ENCODE measurements at places on chromosomes 4 and X. TPM values are rescaled to one million over a fixed set of nuclear protein-coding genes. Genes with fewer than 3 reads are reported as not detected.
A peak's percentile ranks its signal among the peaks of the same experiment; 100 is the strongest.

DNA sequence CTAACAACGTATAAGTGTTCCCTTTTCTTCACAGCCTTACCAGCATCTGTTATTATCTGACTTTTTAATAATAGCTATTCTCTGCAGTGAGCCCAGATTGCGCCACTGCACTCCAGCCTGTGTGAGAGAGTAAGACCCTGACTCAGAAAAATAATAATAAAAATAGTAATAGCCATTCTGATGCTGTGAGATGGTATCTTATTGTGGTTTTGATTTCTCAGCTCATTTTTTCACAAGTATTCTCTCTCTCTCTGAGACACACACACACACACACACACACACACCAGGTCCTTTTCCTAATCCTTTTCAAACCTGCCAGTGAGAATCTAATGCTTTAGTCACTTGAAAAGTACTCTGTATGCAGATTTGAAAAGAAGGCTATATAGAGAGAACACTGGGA, 89.8 kb downstream of the CHIC2 start:
- no peak for DNase-seq

- DNase-seq: peak; percentile 83
Observed at GRCh38 chrX:39577985-39578869, 519.5 kb downstream of the BCOR start.

GRCh38 chr4:158254292-158254691, 44.0 kb downstream of the TMEM144 start:
- no peak for DNase-seq

- DNase-seq: no peak
Observed at GRCh38 chr4:140125374-140125773, 28.6 kb downstream of the MAML3 start.

- DNase-seq: no peak
Observed at GRCh38 chr4:181289198-181289597, 954.0 kb upstream of the TENM3 start.

DNA sequence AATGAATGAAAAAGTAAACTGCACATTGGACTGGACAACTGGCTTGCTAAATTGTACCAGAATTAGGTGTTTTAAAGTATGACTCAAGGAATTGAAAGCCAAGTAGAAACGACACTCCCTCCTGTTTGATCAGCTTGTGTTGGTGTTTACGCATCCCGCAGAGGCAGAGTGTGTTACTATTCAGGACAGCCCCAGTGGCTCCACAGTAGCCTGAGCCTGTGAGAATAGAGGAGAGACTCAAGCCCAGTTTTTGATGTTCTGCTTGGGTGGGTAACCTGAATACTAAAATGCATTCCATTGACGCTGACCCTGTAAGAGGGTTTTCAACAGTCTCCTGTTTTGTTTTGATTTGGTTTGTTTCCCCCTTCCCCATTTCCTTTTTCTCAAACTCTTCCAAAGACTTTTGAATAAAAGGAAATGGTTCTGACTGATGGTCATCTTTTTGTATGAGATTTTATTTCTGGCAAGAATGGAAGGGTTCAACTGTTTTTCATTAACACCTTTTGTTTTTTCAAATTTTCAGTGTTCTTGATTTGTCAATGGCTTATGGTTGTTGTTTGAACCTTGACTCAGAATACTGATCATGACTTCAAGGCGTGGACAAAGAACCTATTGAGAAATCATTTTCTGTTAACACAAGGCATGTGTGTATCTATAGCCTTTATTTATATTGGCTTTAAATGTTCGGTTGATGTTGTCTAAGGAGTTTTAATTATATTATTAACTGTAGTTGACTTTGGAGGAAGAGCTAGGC, 10.2 kb downstream of the ADGRL3 start:
- no peak for DNase-seq

DNA sequence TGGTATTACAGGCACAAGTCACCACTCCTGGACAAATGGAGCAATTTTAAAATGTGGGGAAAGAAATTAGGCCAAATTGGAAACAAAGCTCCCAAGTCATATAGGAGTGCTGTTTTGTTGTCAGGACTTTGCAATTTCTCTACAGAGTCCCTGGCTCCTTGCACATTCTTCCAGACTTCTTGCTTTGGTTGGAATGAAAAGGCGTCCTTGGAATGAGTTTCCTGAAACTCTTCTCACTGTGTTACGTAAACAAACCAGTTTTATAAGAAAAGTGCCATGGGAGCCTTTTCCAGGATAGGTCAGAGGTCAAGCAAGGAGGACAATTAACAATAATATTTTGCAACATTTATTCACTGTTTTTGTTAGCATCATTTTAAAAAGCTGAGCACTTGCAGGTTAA, 32.4 kb upstream of the KIT start:
- DNase-seq: no peak

DNA sequence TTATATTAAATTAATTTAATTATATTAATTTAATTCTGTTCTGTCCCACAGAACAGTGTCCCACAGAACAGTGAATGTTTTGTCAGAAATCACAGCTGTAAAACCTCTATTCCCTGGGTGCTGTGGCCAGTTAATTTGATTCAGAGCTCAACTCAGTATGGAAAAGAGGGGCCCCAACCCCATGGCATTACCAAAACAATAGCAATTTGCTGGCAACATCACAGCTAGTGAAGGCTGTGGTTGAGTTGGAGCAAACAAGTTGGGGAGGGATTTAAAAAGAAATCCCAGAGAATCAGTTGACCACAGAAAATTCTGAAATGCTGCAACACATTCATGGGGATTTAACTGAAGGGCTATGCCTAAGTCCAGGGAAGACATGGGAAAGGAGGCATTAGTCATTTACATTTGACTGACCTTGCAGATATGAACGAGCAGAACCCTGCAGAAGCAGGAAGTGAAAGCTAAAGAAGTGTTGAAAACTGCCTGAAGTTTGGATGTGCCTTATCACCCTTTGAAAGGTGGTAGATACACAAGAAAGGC, 30.1 kb downstream of the PDHA2 start:
- no peak for DNase-seq

The NRK gene
- not detected for total RNA-seq

Data from activated T-cell treated with anti-CD3 and anti-CD28 coated beads, Interleukin-2, amount 50 U/mL, for 72 hours (primary cell).